CD4-positive, alpha-beta T cell treated with Interferon alpha-2 for 1 hour (primary cell): ENCODE measurements at places on chromosomes 1 and 21.

GRCh38 chr1:243440406-243440805 is 184.6 kb downstream of the SDCCAG8 start:
- no peak for DNase-seq

- no peak for DNase-seq
Measured at GRCh38 chr1:6109688-6110087, 64.0 kb downstream of the KCNAB2 start.

DNA sequence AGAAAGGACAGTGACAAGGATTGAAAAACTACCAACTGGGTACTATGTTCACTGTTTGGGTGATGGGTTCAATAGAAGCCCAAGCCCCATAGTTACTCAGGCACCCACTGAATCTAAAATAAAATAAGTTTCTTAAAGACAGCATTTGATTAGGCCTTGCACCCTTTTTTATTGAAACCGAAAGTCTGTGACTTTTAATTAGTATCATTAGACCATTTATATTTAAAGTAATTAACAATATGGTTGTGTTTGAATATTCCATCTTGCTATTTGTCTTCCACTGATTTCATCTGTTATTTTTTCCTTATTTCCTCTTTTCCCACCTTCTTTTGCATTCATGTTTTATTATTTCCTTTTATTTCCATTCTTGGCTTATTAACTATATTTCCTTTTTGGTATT is 27.4 kb downstream of the KLHDC7A start:
- DNase-seq = no peak

- no peak for DNase-seq
Measured at GRCh38 chr1:15408890-15409387, 749 bp upstream of the EFHD2 start.

DNA sequence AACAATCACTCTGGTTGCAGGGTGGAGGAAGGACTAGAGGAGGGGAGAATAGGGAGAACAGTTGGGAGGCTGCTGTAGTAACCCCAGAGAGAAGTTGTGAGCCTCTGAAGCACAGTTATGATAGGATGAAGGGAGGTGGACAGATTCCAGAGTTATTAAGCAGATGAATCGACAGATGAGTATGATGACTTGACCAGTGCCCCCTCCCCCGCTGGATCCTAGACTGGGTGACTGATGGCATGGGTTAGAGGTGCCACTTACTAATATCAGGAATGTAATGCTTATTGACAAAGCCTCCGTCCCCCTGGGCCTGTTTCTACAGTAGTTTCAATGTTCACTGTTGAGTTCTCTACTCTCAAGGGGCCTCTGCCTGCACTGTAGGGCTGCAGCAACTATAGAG is 14.0 kb upstream of the TIPRL start:
- no peak for DNase-seq

DNA sequence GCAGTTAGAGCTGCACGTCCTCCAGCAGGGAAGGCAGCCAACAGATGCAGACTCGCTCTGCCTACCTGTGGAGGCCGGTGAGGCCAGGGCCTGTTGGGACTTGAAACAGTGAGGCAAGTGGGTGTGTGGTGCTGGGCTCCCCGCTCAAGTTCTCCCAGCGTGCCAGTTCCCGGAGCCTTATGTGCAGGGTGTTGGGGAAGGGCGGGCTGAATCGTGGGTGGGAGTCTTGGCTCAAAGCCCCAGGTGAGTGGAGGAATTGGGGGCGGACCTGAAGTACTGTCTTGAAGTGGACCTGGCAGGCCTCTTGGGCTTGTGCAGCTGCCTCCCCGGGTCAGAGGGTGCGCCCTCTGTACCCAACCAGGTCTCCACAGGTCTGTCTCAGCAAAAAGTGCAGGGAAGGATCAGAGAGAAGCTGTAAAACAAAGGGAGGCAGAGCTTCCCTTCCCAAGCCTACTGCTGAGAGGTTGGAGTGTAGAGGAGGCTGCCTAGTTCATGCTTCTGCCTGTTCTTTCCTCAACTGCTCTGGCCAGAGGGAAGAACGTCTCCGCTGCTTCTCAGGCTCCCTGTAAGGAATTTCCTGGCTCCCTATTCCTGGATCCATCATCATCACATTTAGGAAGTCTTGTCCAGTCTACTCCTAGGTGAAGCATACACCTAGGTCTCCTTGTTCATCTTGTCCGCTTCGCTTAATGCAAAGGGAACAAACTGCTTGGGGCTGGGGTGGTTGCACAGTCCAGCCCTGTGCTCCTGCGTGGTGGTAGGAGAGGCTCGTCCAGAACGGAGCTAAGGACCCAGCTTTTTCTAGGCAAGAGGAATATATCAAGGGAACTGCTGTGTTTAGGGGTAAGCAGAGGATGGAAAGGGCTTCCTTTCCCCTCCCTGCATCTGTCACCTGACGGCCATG is 14.9 kb downstream of the UTP11 start:
- DNase-seq = no peak

- DNase-seq = no peak
Measured at GRCh38 chr1:206992790-206993189, 22.5 kb upstream of the FCAMR start.

- no peak for DNase-seq
Measured at GRCh38 chr1:40425198-40425597, 25.1 kb upstream of the ZFP69B start.

DNA sequence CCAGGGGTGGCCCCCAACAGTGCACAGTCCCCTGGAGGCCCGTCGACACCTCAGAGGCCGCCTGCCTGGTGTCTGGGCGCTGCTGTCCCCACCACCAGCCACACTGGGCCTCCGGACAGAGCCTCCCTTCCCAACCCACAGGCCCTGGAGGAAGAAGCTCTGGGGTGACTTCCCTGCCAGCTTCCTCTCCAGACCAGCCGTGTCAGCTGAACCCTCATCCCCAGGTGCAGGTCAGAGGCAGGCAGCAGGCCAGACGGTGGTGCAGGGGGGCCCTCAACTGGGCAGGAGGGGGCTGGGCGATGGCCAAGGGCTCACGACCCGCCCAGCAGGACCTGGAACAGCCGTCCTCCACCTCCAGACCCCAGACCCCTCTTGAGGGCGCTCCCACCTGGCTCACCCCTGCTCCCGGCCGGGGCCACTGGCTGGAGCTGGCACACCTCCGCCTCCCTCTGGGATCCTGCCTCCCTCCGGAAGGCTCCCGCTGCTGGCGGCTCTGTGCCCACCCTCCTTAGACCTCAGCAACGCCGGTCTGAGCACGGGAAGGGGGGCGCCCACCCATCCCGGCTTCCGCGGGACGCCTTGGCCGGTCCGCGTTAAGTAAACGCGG is 520 bp downstream of the TNFRSF18 start:
- no peak for DNase-seq

GRCh38 chr1:61083807-61084440 is 1.6 kb downstream of the NFIA start:
- no peak for DNase-seq

- no peak for DNase-seq
Measured at GRCh38 chr1:183233113-183233512, 47.0 kb downstream of the LAMC2 start.

GRCh38 chr1:85411567-85412305 is 53.2 kb downstream of the DDAH1 start:
- no peak for DNase-seq

DNA sequence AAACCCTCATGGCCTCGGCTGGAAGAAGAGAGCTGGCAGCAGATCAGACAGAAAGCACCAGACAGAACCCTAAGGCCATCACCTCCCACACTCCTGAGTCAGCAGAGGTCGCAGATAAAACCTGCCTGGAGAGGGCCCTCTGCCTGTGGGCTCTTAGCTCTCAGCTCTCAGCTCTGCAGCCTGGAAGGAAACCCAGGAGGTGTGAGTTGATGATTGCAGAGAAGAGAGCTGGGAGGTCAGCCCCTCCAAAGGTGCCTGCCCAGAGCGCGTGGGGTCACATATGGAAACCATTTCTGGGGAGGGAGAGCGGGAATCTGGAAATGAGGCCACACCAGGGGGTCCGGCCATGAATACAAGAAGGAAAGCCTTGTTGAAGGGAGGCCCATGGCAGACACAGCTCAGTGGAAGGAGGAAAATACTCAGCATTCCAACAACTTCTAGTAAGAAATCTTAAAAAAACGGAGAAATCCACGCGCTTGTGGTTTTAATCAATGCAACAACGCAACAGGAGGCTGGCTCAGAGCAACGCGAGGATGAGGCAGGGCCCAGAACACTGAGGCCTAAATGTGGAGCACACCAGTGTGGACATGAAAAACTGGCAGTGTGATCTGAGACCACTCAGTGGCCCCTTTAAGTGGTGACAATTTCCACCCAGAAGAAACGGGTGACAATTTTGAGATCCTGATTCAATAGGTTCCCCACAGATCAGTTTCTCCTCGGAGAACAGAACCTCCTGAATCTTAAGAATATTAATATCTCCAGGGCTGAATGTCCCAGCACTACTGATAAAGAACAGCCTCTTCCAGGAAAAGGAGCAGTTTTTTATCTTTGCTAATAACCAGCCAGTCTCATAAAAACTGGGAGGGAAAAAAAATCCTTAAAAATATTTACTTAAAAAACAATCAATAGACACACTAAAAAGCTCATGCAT is 45.7 kb downstream of the PSMG1 start:
- no peak for DNase-seq

- DNase-seq = peak; percentile 99
Measured at GRCh38 chr1:156504821-156505678, 4.5 kb upstream of the MEF2D start.

DNA sequence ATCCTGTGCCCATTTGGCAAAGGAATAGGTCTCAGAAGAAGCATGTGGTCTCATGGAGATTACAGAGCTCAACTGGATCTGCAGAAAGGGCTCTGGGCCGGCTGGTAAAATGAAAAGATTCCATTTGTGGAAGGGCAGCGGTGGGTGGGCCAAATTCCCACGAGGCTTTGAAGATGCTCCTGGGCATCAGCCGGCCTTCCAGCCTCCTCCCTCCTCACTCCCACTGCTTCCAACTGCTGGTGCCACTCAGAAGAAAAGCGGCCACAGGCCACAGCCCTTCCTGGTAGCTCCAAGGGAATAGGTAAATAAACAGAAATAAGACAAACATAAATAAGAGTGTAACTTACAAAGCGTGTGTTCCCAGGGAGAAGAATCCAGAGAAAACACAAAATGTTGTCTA is 136.3 kb upstream of the SLC44A3 start:
- no peak for DNase-seq

DNA sequence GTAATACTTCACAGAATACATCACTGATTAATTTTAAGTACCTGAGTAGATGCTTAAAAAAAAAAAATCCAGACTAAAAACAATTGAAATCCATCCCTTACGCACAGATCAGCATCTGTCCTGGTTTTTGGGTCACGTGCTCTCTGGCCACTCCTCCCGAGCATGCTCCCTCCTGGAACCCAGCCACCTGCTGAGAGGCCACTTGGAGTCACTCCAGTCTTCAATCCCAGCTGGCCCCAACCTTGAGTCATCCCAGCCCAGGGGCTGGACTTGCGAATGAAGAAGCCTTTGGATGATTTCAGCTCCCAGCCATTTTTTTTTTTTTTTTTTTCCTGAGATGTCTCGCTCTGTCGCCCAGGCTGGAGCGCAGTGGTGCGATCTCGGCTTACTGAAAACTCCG is 8.9 kb downstream of the MAP1LC3C start:
- no peak for DNase-seq

DNA sequence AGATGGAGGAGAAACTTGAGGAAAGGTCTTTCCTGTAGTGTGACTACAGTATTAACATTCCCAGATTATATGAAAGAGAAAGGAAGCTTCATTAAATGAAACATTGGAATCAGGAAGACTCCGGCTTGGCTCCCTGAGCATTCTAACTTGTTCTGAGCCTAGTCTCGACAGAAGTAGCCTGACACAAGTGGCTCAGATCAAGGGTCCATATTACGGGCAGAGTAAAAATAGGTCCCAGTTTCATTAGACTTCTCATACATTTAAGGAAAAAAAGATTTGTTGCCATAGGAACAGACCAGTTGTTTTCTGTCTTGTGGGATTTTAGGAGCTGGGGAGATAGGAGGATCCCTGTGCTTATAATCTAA is 12.8 kb downstream of the SMAP2 start:
- DNase-seq = no peak

DNA sequence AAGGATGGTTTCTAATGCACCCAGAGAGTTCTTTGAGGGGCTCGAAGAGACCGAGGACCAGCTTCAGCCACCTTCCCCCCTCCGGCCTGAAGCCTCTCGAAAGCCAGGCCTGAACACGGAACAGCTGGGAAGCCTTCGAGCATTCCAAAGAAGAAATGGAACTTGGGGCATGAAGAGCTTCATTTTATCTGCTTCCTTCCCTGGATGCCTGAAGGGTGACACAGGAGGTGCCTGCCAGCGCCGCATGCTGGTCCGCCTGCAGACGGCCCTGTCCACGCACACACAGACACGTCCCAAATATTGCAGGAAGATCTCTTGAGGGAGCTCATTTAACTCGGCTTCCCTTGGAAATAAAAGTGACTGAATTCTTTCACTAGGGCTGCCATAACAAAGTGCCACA is 73.7 kb downstream of the TOMM20 start:
- no peak for DNase-seq

DNA sequence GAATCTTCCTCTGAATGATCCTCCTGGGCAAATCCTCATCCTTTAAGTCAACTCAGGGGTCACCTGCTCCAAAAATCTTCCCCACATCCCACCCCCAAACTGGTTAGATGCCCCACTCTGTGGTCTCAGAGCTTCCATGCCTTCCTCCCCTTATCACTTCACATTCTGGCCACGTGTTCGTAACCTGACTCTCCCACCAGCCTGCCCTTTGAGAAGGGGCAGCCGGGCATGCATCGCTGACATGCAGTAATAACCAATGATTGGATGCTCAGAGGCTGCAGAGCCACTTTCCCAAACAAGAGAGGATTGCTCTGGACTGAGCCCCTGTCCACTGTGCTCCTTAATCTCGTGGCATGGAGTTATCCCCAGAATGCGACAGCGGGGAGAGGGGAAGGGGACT is 7.0 kb downstream of the LELP1 start:
- DNase-seq = no peak

GRCh38 chr1:230231774-230232145 is 164.7 kb downstream of the GALNT2 start:
- DNase-seq = no peak

GRCh38 chr1:55928576-55928975 is 650.8 kb downstream of the PLPP3 start:
- no peak for DNase-seq

- DNase-seq = no peak
Measured at GRCh38 chr1:160399544-160400222, 681 bp upstream of the VANGL2 start.

DNA sequence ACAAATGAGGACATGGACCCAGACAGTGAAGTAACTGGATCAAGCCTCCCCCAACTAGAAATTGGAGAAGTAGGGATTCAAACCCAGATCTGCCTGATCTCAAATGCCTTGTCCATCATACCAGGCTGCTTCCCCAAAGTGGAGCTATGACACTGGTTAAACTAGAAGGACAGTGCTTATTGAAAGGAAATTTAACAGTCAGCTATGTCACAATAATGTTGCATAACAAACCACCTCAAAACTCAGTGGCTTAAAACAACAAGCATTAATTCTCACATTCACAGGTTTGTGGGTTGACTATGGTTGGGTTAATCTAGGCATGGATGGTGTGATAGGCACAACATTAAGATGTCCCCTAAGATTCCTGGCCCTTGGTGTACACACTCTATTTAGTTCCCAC is 107.1 kb downstream of the TAS1R2 start:
- DNase-seq = no peak

- no peak for DNase-seq
Measured at GRCh38 chr1:57741521-57741920, 317.7 kb upstream of the DAB1 start.
